Activated CD8-positive, alpha-beta T cell treated with anti-CD3 and anti-CD28 coated beads for 36 hours (primary cell): ENCODE measurements at places on chromosomes 13 and 19. TPM values are rescaled to one million over a fixed set of nuclear protein-coding genes. Genes with fewer than 3 reads are reported as not detected.

The CD22 gene
- total RNA-seq: 2.8 TPM

The CLEC17A gene
- total RNA-seq: 0.60 TPM

The TSPAN16 gene
- total RNA-seq: not detected

DNA sequence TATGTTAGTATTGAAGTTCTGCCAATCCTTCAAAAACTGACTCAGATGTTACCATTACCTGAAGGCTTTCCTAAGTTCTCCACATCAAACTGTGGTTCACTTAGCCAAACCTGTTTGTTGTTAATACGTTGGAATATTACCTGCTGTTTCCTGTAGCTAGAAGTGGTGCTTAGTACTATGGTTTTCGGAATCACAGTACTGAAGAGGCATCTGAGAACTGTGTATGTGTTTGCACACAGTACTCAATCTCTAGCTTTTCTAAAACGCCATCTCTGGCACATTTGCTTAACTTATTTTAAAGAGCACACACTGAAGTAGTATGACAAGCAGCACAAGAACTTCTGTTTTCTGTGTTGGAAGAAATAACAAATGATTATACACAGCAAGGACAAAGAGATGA is 248.2 kb downstream of the SHISA2 start:
- H3K4me1 ChIP-seq: peaks cover 18% of the 10 kb centered on the region
- H3K4me3 ChIP-seq: no peak overlapping the region
- DNase-seq: no peak
- peaks cover 4% of the 10 kb centered on the region for H3K27me3 ChIP-seq

- H3K4me3 ChIP-seq: no peak overlapping the region
- H3K36me3 ChIP-seq: peaks cover 28% of the 10 kb centered on the region
- H3K27me3 ChIP-seq: no peaks in the 10 kb centered on the region
- H3K27ac ChIP-seq: no peak overlapping the region
Measured at GRCh38 chr13:111239764-111240670, 80.4 kb upstream of the TEX29 start.

GRCh38 chr13:94063096-94063495 is 416.4 kb downstream of the DCT start:
- H3K27me3 ChIP-seq: peaks cover 1% of the 10 kb centered on the region
- H3K4me3 ChIP-seq: no peak overlapping the region
- no peak overlapping the region for H3K27ac ChIP-seq
- no peaks in the 10 kb centered on the region for H3K4me1 ChIP-seq

DNA sequence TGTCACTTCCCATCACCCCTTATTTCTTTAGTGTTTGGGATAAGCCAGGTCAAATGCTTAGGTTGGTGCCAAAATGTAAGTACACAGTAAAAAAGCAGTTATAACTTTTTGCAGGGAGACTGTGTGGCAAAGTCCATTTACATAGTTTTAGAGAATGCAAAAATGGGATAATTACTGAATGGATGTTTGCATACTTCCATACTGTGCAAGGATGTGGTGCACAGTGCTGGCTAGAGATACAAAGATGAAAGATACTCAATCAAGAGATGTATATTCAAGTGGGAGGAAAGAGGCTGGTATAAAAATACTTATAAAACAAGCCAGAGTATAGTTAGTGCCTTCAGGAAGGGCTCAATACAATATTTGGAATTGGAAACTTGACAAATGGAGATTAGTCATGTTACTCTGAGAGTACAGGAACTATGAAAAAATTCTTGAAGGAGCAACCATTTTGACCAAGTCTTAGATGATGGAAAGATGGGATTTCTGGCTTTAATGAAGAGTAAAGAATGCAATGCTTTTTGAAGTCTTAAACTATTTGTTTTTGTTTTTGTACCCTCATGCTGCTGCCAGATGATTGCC is 8.0 kb downstream of the PDS5B start:
- H3K4me3 ChIP-seq: no peak overlapping the region
- H3K36me3 ChIP-seq: peaks cover 7% of the 10 kb centered on the region
- no peak for DNase-seq
- no peaks in the 10 kb centered on the region for H3K27me3 ChIP-seq
- peaks cover 51% of the 10 kb centered on the region for H3K4me1 ChIP-seq
- H3K27ac ChIP-seq: no peak overlapping the region

- no peaks in the 10 kb centered on the region for H3K36me3 ChIP-seq
- no peak for DNase-seq
- no peaks in the 10 kb centered on the region for H3K4me1 ChIP-seq
- H3K27ac ChIP-seq: no peak overlapping the region
Measured at GRCh38 chr19:29076963-29077362, 136.0 kb downstream of the UQCRFS1 start.

GRCh38 chr19:18484992-18485391 is 36.9 kb downstream of the ELL start:
- H3K27me3 ChIP-seq: no peaks in the 10 kb centered on the region
- no peak for DNase-seq
- H3K4me3 ChIP-seq: no peak overlapping the region
- peaks cover 70% of the 10 kb centered on the region for H3K4me1 ChIP-seq

DNA sequence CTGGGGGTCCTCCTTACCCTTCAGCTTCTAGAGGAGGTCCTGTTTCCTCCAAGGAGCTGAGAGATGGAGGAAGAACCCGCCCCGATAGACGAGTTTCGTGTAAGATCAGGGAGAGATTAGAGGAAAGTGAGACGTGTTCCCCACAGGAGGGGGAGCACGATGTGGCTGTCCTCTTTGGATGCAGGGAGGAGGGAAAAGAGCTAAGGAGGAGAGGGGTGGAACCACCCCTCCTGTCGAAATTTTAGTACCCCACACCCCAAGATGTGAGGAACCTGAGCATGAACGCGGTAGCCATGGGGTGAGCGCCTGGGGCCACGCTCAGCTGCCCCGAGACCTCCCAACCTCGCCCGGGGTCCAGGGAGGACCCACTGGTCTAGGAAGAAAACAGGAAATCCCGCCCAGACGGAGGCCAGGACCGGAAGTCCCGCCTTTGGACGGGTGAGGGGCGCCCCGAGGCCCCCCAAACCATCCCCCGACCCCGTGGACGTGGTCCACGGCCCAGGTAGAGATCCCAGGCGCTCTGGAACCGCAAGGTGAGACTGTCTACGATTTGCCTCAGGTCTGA is 1.2 kb downstream of the AKT1S1 start:
- peaks cover 24% of the 10 kb centered on the region for H3K4me1 ChIP-seq
- no peaks in the 10 kb centered on the region for H3K27me3 ChIP-seq
- H3K36me3 ChIP-seq: peaks cover 16% of the 10 kb centered on the region
- H3K4me3 ChIP-seq: no peak overlapping the region
- peak; percentile 60 for DNase-seq

DNA sequence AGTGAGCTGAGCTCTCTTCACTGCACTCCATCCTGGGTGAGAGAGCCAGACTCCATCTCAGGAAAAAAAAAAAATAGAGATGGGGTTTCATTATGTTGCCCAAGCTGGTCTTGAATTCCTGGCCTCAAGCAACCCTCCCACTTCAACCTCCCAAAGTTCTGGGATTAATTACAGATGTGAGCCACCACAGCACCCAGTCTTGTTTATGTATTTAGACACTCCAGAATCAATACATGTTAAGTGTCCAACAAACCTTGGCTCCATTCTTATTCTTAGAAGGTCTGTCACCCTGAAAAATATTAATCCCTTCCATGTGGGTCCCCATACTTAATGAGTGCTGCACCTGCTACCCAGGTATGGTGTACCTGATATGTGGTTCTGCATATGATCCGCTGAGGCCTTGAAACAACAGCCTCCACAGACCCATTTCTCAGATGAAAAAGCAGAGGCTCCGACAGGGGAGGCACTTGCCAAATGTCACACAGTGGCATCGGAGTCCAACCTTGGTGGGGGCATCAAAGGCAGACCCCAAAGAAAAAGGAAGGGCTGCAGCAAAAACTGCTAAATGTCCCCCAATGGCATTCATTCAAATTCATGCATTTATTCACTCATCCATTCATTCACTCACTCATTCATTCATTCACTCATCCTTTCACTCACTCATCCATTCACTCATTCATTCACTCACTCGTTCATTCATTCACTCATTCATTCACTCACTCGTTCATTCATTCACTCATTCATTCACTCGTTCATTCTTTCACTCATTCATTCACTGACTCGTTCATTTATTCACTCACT is 16.7 kb downstream of the TICAM1 start:
- DNase-seq: no peak
- no peaks in the 10 kb centered on the region for H3K27me3 ChIP-seq
- peaks cover 25% of the 10 kb centered on the region for H3K36me3 ChIP-seq
- H3K27ac ChIP-seq: peak overlapping the region; percentile 70

GRCh38 chr19:6668691-6669090 is 1.3 kb downstream of the TNFSF14 start:
- H3K36me3 ChIP-seq: peaks cover 31% of the 10 kb centered on the region
- peak overlapping the region; percentile 100 for H3K27ac ChIP-seq
- peak overlapping the region; percentile 99 for H3K4me3 ChIP-seq
- peaks cover 34% of the 10 kb centered on the region for H3K4me1 ChIP-seq
